Fibroblast of skin of back (primary cell): ENCODE measurements at places on chromosomes 6 and 20.

DNA sequence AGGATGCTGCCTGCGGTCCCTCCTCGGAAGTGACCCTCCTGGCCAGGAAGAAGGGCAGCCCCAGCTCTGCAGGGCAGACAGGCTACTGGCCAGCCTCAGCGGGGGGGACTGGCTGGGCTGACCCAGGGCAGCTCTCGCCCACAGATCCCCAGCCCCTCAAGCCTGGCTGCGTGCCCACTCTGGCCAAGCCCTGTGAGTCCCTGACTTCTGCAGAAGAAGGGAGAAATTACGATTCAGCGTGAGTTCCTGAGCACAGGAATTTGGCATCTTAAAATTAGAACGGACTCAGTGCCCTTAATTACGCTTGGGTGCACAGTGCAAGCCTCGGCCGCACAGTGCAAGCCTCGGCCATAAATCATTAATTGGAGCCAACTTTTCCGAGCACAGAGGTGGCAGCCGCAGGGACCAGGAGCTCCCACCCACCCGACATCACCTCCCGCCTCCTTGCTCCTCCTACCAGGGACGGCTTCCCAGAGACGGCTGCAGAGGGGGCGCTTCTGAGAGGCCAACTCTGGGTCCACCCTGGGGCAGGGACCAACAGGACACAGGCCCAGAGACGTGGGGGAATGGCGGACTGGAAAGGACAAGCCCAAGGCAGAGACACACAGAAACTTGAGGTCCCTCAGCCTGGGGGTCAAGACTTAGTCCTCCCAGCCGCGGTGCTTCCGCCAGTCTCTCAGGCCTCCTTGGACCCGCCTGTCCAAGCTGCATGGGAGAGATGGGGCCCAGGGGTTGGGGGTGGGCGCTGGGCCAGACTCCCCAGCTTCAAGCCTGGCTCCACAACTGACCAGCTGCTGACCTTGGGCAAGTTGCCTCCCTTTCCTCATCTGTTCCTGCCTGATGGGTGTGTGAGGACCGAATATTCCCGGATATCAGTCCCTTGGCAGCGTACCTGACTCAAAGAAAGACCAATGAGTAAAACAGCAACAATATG is 165.4 kb downstream of the TAF4 start:
- DNase-seq = no peak

DNA sequence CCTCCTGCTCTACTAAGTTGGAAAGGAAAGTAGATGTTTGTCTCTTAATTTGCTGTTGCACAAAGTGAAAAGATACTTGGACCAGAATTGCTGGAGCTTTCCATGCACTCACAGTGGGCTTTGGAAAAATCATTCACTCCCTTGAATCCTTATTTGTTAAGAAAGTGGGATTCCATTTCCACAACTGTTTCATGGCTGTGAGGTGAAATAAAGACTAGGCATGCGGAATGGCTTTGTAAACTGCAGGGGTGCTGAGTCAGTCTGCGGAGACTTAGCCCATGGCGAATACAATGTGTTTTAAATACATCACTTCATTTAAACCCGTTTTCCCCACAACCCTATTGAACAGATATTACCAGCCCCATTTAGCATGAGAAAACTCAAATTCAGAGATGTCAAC is 36.8 kb upstream of the CLDN20 start:
- no peak for DNase-seq

DNA sequence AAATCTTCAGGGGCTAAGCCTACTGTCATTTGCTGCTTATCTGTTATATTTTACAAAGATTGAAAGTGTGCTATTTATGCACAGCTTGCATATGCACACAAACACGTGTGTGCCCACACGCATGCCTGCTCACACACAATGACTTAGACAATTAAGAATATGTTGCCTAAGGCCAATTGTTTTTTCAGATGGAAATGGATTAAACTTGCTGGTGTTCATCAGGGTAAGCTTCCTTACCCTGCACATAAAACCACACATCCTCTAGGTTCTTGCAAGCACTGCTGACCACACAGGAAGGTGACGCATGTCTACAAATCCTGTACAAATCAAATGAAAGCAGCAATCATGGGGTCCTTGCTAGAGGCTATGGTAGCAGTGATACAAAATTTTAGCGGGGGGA is 58.4 kb downstream of the GJA10 start:
- DNase-seq = peak; percentile 77

- DNase-seq = no peak
These were observed 77.6 kb downstream of the WASF1 start for GRCh38 chr6:110101885-110102284.

- DNase-seq = no peak
These were observed 760.7 kb downstream of the GRIK2 start for GRCh38 chr6:102154176-102154575.

DNA sequence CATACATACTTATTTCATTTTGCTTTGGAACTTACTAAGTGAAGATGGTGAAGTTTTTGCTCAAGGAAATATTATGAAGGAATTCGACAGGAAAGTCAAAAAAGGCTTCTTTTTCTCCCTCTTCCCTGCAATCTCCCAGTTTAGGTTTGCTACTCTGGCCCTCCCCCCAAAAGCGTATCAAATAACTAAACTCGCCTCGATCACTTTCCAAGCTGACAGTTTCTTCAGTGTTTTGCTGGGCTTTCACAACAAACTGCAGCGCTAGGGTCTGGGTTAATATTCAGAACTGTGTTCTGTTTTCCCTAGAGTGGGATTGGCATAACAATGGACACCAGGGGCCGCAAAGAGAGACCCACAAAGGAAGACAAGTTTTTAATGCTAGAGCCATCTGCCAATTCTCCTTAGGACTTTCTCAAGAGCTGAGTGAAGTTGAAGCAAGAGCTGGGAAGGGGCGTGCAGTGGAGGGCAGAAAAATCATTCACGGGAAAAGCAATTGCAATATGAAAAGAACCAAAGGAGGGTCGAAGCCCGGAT is 57.8 kb downstream of the ATP9A start:
- DNase-seq = no peak

DNA sequence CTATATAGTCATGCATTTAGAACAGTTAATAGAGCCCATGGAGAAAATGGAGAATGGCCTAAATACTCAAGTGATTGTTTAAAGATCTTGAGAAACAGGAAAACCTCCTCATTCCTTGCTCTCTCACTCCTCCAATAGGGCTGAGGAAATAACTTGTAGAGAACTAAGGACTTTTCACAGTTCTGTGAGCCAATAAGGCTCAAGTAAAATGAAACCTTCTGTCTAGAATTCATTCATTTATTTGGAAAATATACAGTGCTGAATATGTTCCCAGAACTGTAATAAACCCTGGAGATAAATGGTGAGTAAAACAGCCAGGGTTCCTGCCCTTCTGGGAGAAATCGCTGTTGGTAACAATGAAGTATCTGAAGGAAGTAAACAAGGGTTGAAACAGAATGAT is 35.3 kb downstream of the ELOVL2 start:
- peak; percentile 35 for DNase-seq

- DNase-seq = peak; percentile 59
These were observed 331.8 kb downstream of the HACE1 start for GRCh38 chr6:104527761-104528415.

DNA sequence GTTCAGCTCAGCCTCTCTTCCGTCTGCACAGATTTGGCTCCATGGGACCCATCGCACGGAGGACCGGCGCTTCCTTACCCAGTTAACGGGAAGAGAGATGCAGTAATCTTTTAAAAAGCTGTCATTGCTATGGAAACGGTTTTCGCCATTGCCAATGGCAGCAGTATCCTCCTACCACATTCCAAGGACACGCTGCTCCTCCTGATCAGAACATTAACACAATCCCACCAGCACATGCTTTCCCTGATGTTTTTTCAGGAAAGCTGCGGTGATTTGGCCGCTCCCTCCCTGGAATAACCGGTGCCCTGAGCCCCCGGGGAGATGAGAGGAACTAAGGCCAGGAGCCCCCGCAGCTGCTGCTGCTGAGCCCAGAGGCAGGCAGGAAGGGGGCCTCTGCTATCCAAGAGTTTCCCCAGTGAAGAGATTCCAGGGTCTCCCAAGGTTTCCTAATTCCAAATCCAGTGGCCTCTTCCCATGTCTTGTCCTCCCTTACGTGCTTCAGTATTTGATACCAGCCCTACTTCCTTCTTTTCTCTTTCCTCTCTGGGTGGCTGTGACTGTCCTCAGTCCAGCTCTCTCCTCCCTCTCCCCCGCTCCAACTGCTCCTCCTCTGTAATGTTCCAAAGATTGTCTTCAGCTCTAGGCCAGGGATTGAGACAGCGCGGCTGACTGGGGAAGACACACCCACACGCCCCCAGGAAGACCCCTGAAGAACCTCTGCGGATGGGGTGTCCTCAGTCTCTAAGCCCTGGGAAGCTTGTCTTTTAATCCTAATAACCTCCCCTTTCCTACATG is 2.6 kb downstream of the BNIP5 start:
- peak; percentile 21 for DNase-seq

GRCh38 chr6:25395731-25396130 is 116.6 kb downstream of the CARMIL1 start:
- DNase-seq = no peak

- peak; percentile 98 for DNase-seq
These were observed 6.1 kb downstream of the EDN1 start for GRCh38 chr6:12296255-12296573.

DNA sequence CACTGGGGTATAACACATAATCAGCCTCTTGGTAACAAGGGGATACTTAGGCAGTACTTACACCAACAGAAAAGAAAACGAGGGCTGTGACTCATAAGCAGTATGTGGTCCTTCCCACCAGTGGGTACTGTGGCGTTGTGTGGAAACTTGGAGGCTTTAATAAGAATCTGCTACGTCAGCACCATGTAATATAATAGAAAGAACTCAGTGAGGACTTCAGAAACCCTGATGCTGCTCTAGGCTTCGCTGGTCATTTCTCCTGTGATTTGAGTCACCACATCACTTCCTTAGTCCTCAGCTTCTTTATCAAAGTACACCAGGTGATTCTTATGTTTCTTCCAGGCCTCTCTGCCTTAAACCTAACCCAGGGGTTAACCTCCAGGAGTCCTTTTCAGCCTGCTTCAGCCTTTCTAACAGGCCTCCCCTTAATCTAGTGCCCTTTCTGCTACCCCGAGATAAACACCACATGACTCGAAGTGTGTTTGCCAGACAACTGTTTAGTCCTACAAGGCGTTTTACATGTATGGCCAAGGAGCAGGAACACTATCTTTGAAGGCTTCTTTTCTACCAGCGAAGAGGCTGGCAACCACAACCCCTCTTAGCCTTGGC is 68.5 kb downstream of the FYN start:
- peak; percentile 74 for DNase-seq

DNA sequence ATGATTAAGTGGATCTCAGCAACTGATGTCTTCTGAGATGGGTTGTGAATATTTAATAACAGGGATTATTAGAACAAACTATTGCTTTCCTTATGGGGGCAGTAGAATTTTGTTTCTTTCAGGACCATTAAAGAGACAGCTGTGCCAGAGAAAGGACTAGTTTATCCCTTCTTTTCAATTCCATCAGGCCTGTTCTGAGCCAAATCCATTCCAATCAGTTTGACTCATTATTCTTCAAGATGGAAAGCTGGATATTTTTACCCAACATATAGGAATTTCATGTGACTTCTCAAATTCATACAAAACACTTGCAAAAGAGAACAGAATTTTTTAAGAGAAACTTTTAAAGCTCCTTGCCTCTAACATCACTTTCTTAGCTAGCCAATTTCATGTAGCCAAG is 722.0 kb upstream of the FLRT3 start:
- DNase-seq = peak; percentile 7

GRCh38 chr6:131733376-131734016 is 22.7 kb upstream of the CTAGE9 start:
- DNase-seq = peak; percentile 93

- DNase-seq = no peak
These were observed 10.2 kb upstream of the AIG1 start for GRCh38 chr6:143050509-143050908.

- DNase-seq = no peak
These were observed 2.0 kb downstream of the BACH2 start for GRCh38 chr6:90294614-90294988.

GRCh38 chr6:37535759-37536490 is 36.2 kb upstream of the CCDC167 start:
- DNase-seq = no peak

DNA sequence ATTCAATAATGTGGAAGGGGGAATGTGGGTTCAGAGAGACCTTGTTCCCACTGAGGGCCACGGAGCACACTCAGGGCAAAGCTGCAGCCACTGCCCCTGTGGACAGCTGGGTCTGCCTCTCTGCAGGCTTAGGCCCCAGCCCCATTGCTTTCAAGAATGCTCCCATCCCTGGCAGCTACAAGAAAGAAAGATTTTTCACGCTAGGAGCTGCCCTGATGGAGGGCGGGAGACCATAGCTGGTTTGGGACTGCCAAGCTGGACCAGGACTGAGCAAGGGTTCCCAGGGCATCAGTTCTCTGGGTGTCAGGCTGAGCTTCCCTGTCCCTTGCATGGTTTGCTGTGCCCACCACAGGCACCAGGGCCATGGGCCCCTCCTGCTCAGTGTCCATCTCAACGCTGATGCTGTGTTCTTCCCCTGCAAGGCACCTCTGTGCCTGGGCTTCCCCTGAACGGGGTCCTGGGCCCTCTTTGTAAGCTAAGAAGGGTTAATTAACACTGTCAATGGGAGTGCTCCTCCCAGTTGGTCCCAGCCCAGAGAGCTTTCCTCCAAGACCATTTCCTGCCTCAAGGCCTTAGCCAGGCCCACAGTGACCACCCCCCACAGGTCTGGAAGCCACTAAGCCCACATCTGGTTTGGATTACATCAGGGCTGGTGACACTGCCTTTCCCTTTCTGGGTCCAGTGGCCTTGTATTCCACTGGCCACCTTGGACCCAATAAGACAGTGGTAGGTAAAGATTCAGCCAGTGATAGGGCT is 8.4 kb downstream of the FOXS1 start:
- peak; percentile 88 for DNase-seq

DNA sequence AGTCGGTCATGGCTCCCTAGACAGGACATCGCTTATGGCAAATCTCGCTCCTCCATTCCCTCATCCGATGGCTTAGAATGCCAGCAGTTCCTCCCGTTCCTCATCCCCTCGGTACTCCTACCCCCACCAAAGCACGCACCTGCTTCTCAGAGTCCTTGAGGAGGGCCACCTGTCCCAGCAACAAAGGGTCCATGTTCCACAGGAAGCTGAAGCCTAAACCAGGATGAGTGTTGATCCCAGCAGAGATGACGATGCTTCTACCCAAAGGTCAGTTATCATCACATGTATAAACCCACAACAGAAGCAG is 111.2 kb downstream of the THBS2 start:
- no peak for DNase-seq
